ENCODE measurements at places on chromosomes 7 and 10.

- no peak for DNase-seq
Observed at GRCh38 chr10:88833723-88834122, 17.9 kb downstream of the ANKRD22 start.

DNA sequence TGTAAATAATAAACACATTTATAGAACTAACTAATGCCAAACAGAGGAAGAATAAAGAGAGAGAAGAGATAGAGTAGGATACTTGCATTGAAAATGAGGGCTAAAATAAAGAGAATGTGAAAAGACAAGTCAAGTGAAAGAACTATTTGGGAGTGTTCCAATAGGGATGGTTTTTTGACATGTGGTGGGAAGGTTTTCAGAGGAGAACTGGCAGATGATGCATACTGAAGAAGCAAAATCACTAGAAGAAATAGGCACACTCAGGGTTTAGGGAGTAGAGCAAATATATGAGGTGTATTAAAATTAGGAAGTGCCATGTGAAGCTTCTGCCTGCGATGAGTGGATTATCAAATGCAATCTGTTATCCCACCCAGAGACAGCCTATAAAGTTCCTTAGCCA lies 744.8 kb downstream of the REEP3 start:
- DNase-seq, result no peak

DNA sequence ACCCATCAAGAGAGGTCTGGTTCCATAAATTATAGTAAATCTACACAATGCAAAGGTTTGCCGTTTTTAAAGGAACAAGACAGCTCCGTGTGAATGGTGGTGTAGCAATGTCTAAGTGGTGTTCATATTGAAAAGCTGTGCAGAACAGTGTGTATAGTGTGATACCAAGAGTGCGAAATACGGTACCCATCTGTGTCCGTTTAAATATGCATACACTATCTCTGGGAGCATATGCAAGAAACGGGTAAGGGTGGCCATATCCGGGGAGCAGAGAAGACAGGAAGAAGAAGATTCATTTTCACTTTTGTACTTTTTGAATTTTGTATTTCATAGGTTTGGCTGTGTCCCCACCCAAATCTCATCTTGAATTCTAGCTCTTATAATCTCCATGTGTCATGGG lies 102.0 kb downstream of the CCDC3 start:
- no peak for DNase-seq

DNA sequence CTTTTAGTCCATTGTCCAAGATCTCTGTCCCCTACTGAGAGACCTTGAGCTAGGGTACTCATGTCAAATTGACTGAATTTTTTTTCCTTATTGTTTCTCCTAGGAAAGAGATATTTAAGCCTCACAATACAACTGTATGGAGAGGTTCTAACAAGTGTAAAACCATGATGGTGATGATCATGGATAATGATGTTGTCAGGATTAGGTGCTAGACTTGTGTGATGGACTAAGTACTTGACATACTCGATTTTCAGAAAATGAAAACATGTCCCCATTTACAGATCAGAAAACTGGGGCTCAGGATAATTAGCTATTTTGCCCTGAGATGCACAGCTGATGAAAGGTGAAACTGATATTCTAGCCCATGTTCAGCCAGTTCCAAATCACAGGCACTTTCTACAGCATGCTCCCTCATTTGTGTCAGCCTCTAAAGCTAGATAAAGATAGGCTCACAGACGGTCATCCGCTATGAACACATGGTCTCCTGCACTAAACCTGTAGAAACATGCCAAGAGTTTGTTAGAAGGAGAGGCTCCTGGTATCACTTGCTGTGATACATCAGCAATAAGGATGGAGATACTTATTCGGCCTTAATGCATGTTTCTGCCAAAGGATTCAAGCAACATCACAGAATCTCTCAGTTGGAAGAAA lies 67.6 kb downstream of the CREB3L2 start:
- no peak for DNase-seq

GRCh38 chr7:95303013-95303905 lies 21.1 kb downstream of the PON1 start:
- DNase-seq, result no peak

DNA sequence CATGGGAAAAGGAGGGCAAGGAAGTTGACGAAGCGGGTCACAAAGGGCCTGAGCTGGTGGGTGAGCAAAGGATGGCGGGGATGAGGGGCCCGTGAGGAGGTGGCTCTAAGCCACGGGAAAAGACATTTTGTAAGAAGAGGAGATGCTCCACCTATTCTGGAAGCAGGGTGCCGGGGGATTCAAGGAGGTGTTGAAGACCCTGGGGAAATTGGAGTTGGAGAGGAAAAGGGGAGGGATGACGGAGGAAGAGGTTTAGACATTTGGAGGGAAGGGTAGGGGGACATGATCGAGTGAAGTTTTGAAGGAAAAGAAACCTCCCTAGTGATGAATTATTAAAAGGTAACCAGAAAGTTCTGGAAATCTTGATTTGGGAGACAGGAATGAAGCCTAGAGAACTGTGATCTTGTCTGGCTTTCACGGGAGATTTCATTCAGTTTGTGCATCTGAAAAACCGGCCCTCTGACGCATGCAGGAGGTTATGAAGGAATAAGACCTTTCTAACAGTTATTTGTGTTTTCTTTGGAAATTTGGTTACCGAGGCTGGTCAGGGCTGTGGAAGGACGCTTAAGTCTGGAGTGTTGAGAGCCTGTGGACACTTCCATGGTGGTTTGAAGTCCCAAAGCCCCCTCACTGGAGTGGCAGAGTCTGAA lies 1.4 kb downstream of the SMO start:
- DNase-seq, result no peak

DNA sequence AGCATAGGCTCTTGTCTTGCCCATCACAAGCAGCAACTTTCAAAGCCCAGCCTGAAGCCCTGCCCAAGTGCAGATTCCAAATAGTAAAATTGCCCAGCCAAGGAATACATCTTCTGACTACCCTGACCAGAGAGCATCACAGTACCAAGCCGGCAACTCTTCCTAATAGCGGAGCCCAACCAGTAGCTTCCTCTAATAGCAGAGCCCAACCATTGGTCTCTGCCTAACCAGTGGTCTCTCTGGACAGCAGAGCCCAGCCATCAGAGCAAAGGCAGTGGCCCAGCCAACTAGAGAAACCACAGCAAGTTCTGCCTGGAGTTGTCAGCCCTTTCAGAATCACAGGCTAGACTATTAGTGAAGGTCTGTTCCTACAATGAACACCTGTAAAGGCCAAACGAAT lies 285.6 kb downstream of the HGF start:
- DNase-seq, result no peak

- no peak for DNase-seq
Observed at GRCh38 chr10:77771450-77771849, 133.8 kb upstream of the KCNMA1 start.

DNA sequence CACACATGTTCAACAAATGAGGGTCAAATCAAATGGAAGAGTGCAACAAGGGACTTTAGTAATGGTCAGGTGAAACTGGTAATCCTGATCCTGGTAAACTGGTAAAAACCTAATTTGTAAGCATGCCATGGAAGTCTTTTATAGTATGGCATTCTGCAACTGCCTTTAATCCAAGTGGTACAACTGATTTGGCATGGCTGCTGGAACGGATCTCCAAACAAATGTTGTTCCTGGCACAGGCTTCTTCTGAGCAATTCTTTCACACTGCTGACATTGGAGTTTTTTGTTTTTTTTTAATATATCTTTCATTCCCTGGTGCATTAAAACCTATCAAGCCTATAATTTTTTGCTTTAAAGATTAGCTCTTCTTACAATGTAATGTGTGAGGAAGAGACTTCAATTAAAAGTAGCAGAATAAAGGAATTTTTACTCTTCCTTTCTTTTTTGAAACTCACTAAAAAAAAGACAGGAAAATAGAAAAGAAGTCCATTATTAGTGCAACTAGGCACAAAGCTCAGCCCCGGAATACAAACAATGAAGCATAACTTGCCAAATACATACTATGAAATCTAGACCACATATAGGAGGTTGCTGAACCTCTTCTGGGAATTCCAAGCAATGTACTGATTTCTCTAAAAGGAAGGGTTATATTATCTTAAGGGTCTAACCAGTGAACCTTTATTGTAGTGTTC lies 79.3 kb upstream of the OIT3 start:
- DNase-seq, result no peak

DNA sequence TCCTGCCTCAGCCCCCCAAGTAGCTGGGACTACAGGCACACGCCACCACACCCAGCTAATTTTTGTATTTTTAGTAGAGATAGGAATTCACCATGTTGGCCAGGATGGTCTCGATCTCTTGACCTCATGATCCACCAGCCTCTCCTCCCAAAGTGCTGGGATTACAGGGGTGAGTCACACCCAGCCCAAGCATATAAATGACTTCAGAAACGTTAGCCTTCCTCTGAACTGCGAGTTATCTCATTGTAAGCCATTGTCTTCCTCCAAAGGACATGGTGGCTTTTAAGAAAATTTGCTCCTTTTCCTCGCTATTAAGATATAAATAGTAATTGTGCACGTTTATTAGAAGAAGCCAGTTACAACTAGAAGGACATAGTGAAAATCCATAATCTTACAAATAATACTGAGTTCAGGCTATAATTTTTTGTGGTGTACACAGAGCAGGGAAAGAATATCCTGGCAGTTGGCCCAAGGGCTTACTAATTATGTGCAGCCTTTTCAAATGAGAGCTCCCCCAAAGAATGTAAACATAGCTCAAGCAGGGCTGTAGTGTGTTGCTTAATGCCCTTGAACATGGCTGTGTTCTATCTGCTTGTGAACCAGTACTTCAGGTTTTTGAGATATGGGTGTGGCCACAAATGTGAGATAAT lies 495.8 kb downstream of the PARD3 start:
- DNase-seq, result no peak

GRCh38 chr10:31025142-31025541 lies 6.5 kb downstream of the ZNF438 start:
- DNase-seq, result no peak

DNA sequence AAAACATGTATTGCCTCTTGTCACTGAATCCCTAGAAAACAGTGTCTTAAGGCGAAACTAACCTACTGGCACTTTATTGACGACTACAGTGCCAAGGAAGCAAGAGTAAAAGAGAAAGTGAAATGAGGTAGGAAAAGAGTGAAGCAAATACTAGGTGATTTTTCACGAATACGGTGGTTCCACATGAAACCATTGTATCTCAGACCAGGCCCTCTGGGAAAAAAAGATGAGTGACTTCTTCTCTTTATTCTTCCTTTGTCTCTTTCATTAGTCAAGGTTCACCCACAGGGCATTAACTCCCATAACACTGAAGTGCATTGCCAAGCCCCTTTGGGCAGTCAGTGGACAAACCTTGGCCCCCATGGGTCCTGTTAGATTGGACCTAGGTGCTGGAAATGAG lies 16.2 kb upstream of the MACC1 start:
- DNase-seq, result no peak

- DNase-seq, result no peak
Observed at GRCh38 chr10:75029420-75029819, 82.0 kb upstream of the SAMD8 start.

DNA sequence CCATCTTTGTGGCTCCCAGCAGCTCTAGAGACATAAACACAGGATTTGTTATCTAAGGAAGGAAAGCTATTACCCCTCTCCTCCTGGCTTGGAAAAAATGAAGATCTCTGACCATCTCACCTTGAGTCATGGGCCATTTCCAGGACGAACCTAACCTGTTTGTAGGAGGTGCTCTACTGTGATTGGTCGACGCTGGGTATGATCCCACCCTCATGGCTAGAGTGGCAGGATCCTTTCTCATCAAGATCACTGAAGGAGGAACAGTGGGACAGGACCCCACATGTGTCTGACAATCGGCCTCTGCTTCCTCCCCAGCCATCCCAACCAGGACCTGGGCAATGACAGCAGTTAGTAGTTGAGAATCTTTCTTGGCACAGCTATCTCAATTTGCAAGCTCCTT lies 144.1 kb downstream of the EMX2 start:
- DNase-seq, result no peak

GRCh38 chr10:101041252-101041761 lies 10.3 kb downstream of the SFXN3 start:
- no peak for DNase-seq

DNA sequence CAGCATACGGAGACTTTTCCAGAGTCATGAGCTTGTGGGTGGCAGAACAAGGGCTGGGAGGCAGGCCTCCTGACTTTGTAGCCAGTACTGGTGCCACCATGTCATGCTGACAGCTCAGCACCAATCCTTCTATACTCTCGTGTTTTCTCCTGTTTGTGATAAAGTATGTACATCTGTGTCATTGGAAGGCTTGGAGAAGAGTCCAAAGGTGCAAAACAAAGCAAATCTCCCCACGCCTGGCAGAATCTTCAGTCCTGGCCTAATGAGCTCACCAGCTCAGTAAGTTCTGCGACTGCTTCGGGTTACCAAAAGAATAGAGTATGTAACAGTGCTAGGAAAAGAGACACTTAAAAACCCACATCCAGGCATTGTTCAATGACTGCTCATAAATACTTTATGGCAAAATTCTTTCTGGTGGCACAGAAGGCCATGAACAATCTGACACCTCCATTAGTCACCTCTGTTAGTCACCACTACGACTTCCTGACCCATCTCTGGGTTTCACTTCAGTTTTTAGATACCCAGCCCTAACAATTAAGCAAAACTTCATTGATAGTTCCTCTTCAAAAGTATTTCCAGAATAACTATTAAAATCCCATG lies 24.5 kb downstream of the STEAP1 start:
- no peak for DNase-seq

DNA sequence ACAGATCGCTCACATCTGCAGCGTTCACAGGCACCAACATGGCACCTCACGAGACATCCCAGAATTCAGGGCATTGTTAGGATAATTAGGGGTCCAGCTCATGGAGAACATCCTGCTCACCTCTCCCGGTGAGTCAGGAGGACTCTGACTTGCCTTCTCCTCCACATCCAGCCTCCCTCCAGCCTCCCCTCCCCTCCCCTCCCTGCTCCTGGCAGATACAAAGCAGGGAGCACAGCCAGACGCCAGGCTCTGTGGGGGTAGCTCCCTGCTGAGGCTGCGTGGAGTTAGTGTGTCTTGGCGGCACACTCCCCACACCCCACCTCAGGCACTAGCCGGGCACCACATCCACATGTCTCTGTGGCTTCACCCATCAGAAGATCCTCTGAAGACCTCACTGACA lies 320.6 kb downstream of the CXCL12 start:
- DNase-seq, result no peak

GRCh38 chr10:95035332-95036295 lies 33.7 kb downstream of the CYP2C8 start:
- DNase-seq, result no peak

DNA sequence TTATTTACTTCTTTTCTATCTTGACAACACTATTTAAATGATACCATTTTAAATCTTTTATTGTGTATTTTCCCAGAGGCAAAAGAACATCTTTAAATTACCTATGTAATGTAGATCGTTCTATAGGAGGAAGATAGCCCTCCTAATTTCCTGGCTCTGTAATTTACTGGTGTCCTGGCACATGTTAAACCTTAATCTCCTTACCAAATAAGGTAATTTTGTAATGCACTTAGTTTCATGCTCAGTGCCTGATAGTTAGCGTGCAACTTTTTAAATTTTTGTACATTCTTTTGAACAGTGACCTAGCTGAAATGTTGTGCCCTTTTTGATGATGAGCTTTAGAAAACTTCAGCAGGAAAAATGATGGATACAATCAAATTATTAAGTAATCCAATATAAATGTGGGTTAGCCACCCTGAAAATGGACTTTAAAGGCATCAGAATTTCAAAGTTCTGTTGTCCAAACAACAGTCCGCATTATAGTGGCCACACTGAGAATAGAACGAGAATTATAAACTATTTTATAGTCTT lies 81.4 kb downstream of the ABCB5 start:
- DNase-seq, result no peak

GRCh38 chr10:118214776-118215175 lies 127.3 kb downstream of the FAM204A start:
- no peak for DNase-seq
